ENCODE measurements at places on chromosomes 3 and 15.
A peak's percentile ranks its signal among the peaks of the same experiment; 100 is the strongest.

- DNase-seq = no peak
Observed at GRCh38 chr3:113660896-113661295, 35.5 kb downstream of the USF3 start.

DNA sequence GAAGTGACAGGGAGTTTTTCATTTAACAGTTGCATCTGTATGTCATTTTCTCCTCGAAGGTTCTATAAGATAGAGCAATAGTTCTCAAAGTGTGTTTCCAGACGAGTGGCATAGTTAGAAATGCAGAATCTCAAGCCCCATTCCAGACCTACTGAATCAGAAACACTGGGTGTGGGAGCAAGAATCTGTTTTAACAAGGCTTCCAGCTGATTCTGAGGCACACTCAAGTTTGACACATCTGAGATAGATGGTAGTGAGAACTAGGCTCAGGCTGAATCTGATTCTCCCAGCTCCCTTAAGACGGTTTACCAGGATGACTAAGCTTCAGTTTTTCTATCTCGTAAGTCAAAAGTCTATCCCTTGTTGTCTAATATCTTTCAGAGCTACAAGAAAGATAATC, 159.8 kb upstream of the NUDT16 start:
- DNase-seq = no peak

DNA sequence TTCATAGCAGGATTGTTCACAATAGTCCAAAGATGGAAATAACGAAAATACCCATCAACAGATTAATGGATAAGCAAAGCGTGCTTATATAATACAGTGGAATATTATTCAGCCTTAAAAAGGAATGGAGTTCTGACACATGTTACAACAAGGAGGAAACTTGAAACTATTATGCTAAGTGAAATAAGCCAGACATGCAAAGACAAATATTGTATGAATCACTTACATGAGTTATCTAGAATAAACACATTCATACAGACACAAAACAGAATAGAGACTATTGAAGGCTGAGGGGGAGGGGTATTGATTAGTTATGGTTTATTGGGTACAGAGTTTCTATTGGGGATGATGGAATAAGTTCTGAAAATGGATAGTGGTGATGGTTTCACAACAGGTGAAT, 438.6 kb downstream of the CADM2 start:
- no peak for DNase-seq

- no peak for DNase-seq
Observed at GRCh38 chr15:89806210-89806558, 8.5 kb downstream of the ANPEP start.

DNA sequence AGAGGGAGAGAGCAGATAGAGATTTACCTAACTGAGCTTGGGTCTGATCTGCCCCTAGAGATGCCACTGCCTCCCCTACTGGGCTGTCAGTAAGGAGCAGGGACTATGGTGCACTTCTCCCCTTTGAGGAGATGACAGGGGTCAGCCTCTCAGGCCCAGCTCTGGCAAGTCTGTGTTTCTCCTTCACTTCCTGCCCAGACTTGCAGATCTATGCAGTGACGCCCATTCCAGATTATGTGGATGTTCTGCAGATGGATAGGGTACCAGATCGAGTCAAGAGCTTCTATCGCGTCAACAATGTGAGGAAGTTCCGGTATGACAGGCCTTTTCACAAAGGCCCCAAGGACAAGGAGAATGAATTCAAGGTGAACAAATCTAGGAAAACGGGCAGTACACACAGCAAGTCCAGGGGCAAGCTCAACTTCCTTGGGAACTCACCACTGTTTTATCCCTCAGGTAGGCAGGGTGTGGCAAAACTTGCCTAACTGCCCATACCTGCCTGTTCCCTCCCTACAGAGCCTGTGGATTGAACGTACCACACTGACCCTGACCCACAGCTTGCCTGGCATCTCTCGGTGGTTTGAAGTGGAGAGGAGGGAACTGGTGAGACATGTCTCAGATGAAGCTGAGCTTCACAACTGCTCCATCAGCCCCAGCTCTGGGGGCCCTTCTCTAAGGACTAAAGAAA, 29.1 kb upstream of the MANF start:
- no peak for DNase-seq

- DNase-seq = no peak
Observed at GRCh38 chr15:29613951-29614382, 208.3 kb downstream of the TJP1 start.

GRCh38 chr3:70064194-70064779, 64.8 kb downstream of the SAMMSON start:
- DNase-seq = no peak

- DNase-seq = no peak
Observed at GRCh38 chr3:119810018-119810435, 28.1 kb downstream of the NR1I2 start.

DNA sequence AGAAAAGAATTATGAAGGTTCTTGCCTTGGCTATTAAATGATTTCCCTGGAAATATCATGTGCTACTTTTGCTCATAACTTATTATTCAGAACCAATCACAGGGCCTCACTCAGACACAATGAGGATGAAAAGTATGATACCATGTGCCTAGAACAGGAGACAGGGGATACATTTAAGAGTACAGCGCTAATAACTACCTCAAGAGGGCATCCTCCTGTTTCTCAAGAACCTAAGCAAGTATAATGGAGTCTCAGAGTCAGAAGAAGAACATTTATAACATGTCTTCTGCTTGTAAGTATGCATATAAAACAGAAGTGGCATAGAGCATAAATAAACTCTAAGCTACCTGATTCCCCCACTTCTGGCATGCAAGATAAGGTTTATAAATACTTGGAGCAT, 125.4 kb upstream of the MME start:
- no peak for DNase-seq

DNA sequence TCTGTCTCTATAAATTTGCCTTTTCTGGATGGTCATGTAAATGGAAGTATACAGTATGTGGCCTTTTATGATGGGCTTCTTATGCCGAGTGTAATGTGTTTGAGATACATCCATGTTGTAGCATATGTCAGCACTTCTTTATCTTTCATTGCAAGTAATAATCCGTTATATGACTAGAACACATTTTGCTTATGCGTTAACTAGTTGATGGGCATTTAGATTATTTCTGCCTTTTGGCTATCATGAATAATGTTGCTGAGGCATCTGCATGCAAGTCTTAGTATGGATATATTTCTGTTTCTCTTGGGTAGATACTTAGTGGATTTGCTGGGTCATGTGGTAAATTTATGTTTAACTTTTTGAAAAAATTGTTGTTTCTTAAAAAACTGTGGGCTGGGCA, 19.7 kb downstream of the KAT2B start:
- DNase-seq = no peak

GRCh38 chr3:51436998-51437639, 46.0 kb downstream of the RBM15B start:
- no peak for DNase-seq

- peak; percentile 28 for DNase-seq
Observed at GRCh38 chr15:70560617-70561328, 202.6 kb downstream of the UACA start.

GRCh38 chr15:56185980-56186379, 57.7 kb downstream of the RFX7 start:
- DNase-seq = no peak

- no peak for DNase-seq
Observed at GRCh38 chr3:141575879-141576743, 89.3 kb downstream of the RASA2 start.

GRCh38 chr3:6416049-6416661, 444.8 kb upstream of the GRM7 start:
- DNase-seq = no peak
